NCI-H1694 treated with DMSO at 0.1 percent for 48 hours (cell line): ENCODE measurements at places on chromosomes 2 and 18.

DNA sequence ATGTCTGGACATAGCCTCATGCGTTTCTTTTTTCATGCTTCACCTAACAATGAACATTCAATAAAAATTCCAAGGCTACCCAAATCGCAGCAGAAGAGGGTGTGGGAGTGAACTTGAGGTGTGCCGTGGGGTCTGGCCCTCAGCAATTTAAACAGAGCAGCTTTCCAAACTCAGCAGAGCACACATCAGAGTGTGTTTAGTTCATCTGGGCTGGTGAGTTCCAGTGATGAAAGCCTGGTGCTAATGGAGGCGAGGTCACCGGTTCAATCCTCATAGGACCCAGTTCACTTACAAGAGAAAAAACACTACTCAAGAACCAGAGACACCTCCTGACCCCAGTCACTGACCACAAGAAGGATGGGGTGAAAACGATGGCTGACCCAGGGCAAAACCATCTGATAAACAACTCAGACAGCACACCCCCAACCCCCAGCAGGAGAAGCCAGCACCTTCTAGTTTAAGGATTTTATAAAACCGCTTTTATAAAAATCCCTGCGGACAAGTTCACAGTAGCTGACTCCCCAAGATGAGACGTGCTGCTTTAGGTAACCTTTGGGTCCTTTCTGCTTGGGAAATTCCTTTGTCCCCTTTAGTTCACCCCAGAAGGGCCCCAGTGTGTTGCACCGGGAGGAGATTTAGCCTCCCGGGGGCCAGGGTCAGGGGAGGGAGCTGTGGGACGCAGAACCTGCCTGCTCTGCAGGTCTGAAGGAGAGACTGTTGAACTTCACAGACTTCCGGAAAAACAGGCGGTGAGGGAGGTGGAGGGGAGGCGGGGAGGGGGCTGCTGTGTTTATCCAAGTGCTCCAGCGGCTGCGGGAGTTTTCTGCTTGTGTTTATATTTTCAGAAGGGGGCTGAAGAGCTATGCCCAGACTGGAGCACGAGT lies 152.7 kb upstream of the SOX11 start:
- no peak for DNase-seq

DNA sequence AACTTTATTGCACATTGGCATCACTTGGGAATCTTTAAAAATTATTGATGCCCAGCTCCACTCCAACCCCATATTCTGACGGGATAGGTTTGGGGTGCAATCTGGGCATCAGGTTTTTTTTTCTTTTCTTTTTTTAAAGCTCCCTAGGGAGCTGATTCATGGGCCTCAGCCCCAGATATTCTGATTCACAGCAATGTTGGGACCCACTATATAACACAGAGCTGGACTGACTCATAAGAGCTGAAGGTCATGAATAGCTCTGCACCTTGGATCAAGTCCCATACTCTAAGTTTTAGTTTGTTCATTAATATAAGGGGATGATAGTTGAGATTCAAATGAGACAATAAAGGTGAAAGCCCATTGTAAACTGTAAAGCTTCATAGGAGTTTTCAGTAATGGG lies 191.1 kb upstream of the REV1 start:
- no peak for DNase-seq

- DNase-seq = no peak
Measured at GRCh38 chr2:27738349-27739057, 33.0 kb upstream of the MRPL33 start.

- no peak for DNase-seq
Measured at GRCh38 chr2:164186591-164186990, 434.7 kb downstream of the GRB14 start.

- no peak for DNase-seq
Measured at GRCh38 chr2:44010266-44010665, 14.5 kb upstream of the LRPPRC start.

DNA sequence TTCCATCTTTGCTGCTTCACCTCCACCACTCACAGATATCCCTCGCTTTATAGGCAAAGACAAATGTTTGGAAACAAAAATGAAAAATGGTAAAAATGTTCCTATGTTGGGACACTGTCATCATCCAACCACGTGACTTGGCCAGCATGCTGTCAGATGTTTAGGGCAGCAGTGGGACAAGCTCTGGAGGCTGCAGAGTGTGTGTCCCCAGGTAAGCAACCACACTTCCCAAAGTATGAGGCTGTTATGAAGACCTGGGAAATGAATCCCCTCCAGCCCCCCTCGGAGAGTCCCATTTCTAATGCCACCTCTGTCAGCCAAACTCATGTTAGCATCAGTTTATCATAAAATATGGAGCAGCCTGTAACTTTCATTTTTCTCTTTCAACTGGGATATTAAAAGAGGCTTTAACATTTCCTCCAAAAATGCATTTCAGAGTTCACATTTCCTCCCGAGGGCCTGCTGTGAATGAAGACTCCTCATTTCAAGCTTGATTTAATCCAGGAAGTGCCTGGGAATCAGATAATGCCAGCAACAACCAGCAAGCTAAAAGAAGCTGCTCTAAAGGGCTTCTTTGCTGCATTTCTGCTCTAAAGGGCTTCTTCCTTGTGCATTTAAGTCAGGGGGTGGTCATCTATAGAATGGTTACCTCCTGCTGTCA lies 66.2 kb downstream of the APOB start:
- no peak for DNase-seq

DNA sequence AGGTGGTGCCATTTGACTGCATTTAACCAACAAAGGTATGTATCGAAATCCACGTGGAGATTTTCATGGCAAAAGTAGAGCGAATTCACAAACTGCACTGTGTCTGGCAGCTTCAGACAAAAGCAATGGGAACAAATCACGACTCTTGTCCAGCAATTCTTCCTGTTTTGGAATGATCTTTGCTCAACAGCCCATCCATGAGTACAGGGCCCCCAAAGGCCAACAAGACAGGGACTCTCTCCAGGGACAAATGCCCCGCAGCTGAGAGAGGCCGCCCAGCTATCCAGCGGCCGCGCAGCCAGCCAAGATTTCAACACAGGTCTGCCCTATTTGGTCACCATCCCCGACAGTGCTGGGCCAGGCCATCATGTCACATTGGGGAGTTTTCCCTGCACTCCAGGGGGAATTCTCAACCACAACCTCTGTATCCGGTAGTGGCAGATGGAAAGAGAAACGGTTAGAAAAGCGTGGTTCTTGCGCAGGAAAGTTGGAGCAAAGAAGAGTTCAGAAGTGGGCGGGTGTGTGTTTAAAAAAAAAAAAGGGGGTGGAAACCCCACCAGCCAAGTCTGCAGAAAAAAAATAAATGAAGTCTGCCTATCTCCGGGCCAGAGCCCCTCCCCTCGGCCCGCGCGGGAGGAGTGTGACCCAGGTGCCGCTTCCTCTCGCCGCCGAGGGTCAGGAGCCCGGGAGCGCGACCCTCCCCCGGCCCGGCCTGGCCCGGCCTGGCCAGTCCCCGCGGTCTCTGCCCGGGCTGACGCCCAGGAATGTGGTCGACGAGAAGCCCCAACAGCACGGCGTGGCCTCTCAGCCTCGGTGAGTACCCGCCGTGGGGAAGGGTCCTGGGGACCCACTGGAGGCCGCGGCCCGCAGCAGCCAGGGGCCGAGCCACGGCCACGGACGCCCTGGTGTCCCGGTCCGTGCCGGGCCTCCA lies at the start of gene GYPC:
Gene GYPC, plus strand, starts transcription at position 659 of the 931 bp plus-strand sequence. Its CDS starts 106 bp downstream, at position 765.
- no peak for DNase-seq

- DNase-seq = no peak
Measured at GRCh38 chr18:66937546-66937945, 333.7 kb upstream of the CDH19 start.

DNA sequence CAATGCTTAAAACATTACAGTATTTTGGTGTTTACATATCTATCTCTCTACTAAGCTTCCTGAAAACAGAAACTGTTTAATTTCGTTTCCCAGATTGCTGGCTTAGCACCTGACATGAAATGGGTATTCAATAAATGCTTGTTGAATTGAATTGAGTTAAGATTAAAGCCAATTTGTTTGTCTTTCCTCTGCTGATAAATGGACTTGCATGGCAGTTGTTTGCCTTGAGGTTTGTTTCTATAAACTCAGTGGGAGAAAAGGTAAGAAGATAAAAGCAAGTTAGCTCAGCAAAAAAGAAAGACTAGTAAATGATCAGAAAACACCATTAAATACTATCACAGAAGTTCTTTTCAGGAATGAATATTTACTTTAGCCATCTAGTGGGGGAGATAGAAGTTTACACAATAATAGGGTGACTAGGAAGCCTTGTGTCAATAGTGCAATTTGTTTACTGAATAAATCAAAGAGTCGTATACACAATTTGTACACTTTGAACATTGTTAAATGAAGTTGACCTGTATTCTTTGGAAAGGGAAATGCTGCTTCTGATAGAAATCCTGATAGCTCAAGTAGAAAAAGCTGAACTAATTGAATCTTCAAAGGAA lies 754.5 kb upstream of the FAM98A start:
- no peak for DNase-seq

DNA sequence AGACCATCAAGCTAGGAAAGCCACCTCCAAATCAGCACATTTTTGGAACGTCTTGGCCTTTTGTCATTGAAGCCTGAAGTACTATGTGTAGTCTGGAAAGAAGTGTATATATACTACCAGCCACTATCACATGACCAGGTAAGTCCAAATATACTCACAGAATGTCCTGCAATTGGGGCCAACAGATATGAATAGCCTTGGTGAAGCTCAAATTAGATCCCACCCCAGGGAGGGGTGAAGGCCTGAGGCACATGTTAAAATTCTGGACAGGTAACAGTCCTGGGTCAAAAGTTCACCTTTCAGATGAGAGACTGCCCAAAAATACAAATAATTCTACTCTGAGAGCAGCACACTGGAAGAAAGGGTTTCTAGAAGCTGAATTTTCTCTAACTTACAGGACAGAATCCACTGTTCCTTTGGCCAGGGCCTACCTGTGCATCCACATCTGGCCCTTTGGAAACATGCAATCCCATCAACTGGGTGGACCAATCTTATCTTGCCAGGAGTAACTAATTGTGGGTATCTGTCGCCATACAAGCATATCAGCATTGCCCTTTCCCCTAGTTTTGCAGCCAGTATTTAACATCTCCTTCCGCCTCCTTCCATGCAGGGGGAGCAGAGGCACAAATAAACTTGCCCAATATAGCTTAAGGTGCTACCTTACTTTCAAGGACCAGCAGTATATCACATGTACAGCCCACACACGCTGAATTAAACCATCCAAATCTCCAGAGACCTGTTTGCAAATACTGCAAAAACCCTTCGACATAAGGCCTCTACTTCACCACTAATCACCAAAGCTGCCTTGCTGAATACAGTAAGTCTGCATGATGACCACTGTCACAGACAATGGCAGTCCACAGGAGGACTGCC lies 67.8 kb downstream of the EIF5B start:
- DNase-seq = no peak

DNA sequence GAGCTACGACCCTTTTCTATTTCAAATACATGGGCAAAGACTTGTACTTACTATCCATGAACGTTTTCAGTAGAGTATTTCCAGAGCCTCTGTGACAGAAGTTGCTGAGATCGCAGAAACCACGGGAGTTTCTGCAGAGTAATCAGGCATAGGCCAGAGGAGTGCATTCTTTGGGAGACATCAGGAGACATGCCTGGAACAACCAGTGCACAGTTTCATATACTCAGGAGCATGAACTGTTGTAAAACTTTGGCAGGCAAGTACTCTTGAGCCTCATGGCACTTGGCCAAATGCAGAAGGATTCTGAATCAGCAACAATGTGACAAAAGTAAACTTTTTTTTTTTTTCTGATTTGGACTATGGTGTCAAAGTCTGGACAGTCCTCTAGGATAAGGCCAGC lies 307.1 kb downstream of the GRB14 start:
- DNase-seq = peak; percentile 34

DNA sequence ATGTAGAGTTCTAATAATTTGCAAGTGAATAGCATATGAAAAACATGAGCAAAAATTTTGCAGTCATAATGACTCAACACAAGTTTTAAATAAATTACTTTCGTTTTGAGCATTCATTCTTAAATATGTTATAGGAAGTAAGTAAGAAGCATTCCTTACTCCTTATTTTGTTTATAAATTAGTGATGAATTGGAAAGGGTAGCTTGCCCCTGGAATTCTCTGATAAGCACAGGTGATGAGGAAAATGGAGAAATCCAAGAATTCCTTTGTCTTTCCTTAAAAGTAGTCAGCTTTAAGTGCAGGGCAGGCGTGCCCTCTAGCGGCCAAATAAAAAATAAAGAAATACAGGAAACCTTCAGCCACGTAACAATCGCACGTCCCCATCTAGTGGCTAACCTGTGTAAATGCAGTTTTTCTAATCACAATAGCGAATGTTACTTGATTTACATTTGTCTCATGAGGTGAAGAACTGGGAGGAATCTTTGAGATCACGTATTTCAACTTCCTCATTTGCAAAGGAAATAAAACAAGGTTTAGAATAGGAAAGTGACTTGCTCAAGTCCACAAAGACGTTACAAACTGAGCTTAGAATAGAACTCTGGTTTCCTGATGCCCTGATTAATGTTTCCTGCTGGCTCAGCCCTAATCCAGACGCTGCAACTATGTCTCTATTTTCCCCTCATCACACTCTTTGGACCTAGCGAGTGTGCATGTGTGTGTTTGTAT lies 47.2 kb upstream of the ZNG1B start:
- DNase-seq = no peak

- peak; percentile 65 for DNase-seq
Measured at GRCh38 chr18:35949903-35950627, 22.4 kb upstream of the RMP24 start.

- DNase-seq = no peak
Measured at GRCh38 chr2:45119038-45119437, 109.8 kb upstream of the SIX2 start.

- DNase-seq = no peak
Measured at GRCh38 chr2:195363496-195363895, 293.5 kb upstream of the SLC39A10 start.

DNA sequence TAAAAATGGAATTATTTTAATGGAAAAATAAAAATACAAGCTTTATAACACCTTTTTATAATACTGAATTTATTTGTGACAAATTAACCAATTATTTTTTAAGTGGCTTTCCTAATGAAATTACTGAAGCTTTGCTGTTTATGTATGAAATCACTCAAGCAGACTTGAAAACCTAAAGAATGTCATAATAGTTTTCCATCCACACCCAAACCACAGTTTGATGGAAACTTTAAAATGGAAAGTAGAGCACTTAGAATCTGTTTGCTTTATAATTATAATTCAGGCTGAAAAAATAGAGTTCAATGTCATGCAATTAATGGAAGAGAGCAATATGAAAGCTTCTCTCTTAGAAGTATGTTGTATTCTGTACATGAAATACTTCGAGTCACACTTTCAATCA lies 31.6 kb upstream of the WDR75 start:
- DNase-seq = no peak

DNA sequence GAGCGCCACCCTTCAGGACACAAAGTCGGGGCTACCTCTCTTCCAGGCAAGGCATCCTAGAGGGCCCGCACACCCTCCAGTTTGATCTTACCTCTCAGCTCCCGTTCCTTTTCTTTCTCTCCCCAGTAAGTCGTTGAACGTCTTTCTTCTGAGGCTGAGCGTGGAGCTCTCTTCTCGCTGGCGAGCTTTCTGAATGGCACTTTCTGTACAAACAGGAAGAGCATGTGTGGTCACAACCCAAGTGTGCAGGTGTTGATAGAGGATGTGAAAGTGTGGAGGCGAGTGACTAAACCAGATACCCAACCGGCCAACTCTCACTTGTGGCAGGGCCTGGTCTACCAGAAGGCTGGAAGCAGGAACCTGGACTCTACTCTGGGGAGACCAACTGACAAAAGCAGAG lies at the start of gene AFF3:
Gene AFF3, minus strand, starts transcription at position 198 of the 400 bp plus-strand sequence. CDS start 38,136 bp downstream, outside the sequence.
- DNase-seq = no peak
